ENCODE measurements at places on chromosomes 1 and 21. TPM values are rescaled to one million over a fixed set of nuclear protein-coding genes. Genes with fewer than 3 reads are reported as not detected.

SPRR2A gene
- not detected for total RNA-seq

ASB17 gene
- not detected for total RNA-seq

CNTN2 gene
- not detected for total RNA-seq

PADI2 gene
- total RNA-seq = 0.05 TPM

GPATCH2 gene
- 9.5 TPM for total RNA-seq

ITLN2 gene
- not detected for total RNA-seq

DRAXIN gene
- total RNA-seq = 0.54 TPM

MLLT11 gene
- total RNA-seq = 4.7 TPM

FAM163A gene
- total RNA-seq = not detected

XPR1 gene
- total RNA-seq = 20.5 TPM
